ENCODE measurements at places on chromosomes 6 and 20. TPM values are rescaled to one million over a fixed set of nuclear protein-coding genes. Genes with fewer than 3 reads are reported as not detected.
A peak's percentile ranks its signal among the peaks of the same experiment; 100 is the strongest.

DNA sequence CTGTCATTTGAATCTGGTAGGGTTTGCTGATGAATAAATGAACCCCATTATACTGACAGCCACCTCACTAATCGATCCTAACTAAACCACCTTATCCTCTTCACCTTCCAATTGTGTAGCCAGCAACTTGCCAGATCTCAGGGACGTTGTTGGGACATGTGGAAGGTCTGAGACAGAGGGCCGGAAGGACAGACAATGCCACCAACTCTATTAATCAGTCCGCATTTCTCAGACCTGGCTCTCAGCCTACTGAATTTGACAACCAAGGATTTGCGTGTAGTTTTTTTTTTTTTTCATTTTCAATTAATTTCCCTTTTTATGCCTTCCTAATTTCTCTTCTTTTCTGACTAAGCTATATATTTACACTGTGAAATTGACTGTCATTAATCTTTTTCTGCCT is 122.5 kb downstream of the CARMIL1 start:
- H3K36me3 ChIP-seq: no peaks in the 10 kb centered on the region
- H3K4me3 ChIP-seq: no peak overlapping the region
- H3K27me3 ChIP-seq: no peaks in the 10 kb centered on the region
- DNase-seq: no peak
- H3K4me1 ChIP-seq: peaks cover 31% of the 10 kb centered on the region

GRCh38 chr20:37501940-37502339 is 19.1 kb upstream of the NNAT start:
- no peak overlapping the region for H3K27ac ChIP-seq
- no peak overlapping the region for H3K4me3 ChIP-seq
- H3K36me3 ChIP-seq: no peaks in the 10 kb centered on the region
- H3K4me1 ChIP-seq: no peaks in the 10 kb centered on the region
- DNase-seq: peak; percentile 25

- no peak for DNase-seq
- no peak overlapping the region for H3K4me3 ChIP-seq
- H3K4me1 ChIP-seq: no peaks in the 10 kb centered on the region
Observed at GRCh38 chr6:4308364-4308763, 173.0 kb upstream of the ECI2 start.

GRCh38 chr6:142960098-142960497 is 15.1 kb upstream of the HIVEP2 start:
- no peak overlapping the region for H3K4me3 ChIP-seq
- no peaks in the 10 kb centered on the region for H3K36me3 ChIP-seq
- no peaks in the 10 kb centered on the region for H3K27me3 ChIP-seq
- H3K27ac ChIP-seq: no peak overlapping the region

DNA sequence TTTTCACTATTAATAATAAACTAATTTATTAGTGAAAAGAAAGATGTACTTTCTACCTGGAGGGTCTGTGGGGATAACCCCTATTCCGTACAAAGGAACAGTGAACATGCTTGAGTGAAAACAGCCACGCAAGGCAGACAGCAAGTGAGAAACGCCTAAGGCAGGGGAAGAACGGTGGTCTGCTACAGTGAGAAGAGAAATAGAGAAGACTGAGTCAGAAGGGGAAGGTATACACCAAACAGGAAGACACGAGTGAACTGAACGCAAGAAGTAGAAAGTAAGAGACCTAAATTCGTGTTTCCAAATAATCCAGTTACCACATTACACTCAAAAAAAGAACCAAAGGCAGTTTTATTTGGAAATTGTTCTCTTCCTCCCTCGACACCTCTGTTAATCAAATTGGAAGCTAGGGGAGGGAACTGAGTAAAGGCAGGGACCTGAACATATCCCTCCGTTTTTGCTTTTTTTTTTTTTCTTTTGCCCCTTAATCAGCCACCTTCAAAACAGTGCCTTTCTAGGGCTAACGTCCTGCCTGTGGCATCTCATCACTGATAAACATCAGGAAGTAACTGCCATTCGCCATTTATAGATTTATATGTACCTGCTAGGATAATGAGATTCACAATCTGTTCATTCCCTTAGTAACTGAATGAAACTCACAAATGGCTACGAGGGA is 48.9 kb downstream of the ATXN1 start:
- no peaks in the 10 kb centered on the region for H3K27me3 ChIP-seq
- H3K4me1 ChIP-seq: peaks cover 26% of the 10 kb centered on the region
- H3K36me3 ChIP-seq: no peaks in the 10 kb centered on the region
- H3K27ac ChIP-seq: peak overlapping the region; percentile 54
- peak overlapping the region; percentile 36 for H3K4me3 ChIP-seq

FOXC1 gene
- total RNA-seq: not detected

GRCh38 chr20:11248011-11248409 is 574.2 kb upstream of the JAG1 start:
- no peak for DNase-seq
- H3K36me3 ChIP-seq: no peaks in the 10 kb centered on the region
- H3K27me3 ChIP-seq: no peaks in the 10 kb centered on the region
- H3K4me3 ChIP-seq: no peak overlapping the region

All from CD4-positive, alpha-beta T cell (primary cell).